ENCODE measurements at places on chromosomes 12 and 14. TPM values are rescaled to one million over a fixed set of nuclear protein-coding genes. Genes with fewer than 3 reads are reported as not detected.

Gene KANSL2
- polyA plus RNA-seq, result 32.5 TPM

Gene HEATR5A
- 8.4 TPM for polyA plus RNA-seq

Gene HOMEZ
- polyA plus RNA-seq, result 1.0 TPM

Gene TOMM20L
- not detected for polyA plus RNA-seq

Gene C1S
- polyA plus RNA-seq, result not detected

Gene P2RX2
- not detected for polyA plus RNA-seq

Gene NXPH4
- 2.5 TPM for polyA plus RNA-seq

Gene EPS8
- polyA plus RNA-seq, result 1.2 TPM

Gene PPP4R4
- polyA plus RNA-seq, result not detected

Gene GNPNAT1
- 9.6 TPM for polyA plus RNA-seq

Gene ABCD2
- 0.28 TPM for polyA plus RNA-seq

Gene ADSS1
- polyA plus RNA-seq, result 0.29 TPM

Gene BHLHE41
- polyA plus RNA-seq, result 1.6 TPM

Gene SLCO1A2
- polyA plus RNA-seq, result not detected

Gene VRTN
- not detected for polyA plus RNA-seq

Gene NKX2-1
- polyA plus RNA-seq, result not detected

Gene ACSS3
- not detected for polyA plus RNA-seq

Gene C12orf50
- not detected for polyA plus RNA-seq

Gene FIGNL2
- not detected for polyA plus RNA-seq

Gene MEG3
- polyA plus RNA-seq, result not detected

Gene MUCL1
- not detected for polyA plus RNA-seq

Gene SERPINA1
- 0.20 TPM for polyA plus RNA-seq

Gene SYNDIG1L
- polyA plus RNA-seq, result not detected

Gene KRT80
- polyA plus RNA-seq, result not detected

Gene WNT1
- 0.23 TPM for polyA plus RNA-seq

Gene NGB
- polyA plus RNA-seq, result not detected

Gene ZFHX2
- not detected for polyA plus RNA-seq

Gene SYNE3
- polyA plus RNA-seq, result 5.2 TPM

Gene TBC1D30
- not detected for polyA plus RNA-seq

Gene CCDC197
- not detected for polyA plus RNA-seq

Gene GPR65
- 18.3 TPM for polyA plus RNA-seq

Gene PTCSC3
- not detected for polyA plus RNA-seq

Gene SLC10A1
- not detected for polyA plus RNA-seq

Gene KRT6A
- polyA plus RNA-seq, result not detected

Gene GPHN
- polyA plus RNA-seq, result 3.2 TPM

Gene SALL2
- polyA plus RNA-seq, result not detected

Gene KCNMB4
- polyA plus RNA-seq, result 0.44 TPM

Data from naive B cell (primary cell).